ENCODE measurements at places on chromosomes 4 and X. TPM values are rescaled to one million over a fixed set of nuclear protein-coding genes. Genes with fewer than 3 reads are reported as not detected.

GRCh38 chr4:17687237-17687857 lies 72.9 kb downstream of the MED28 start:
- DNase-seq = no peak

DNA sequence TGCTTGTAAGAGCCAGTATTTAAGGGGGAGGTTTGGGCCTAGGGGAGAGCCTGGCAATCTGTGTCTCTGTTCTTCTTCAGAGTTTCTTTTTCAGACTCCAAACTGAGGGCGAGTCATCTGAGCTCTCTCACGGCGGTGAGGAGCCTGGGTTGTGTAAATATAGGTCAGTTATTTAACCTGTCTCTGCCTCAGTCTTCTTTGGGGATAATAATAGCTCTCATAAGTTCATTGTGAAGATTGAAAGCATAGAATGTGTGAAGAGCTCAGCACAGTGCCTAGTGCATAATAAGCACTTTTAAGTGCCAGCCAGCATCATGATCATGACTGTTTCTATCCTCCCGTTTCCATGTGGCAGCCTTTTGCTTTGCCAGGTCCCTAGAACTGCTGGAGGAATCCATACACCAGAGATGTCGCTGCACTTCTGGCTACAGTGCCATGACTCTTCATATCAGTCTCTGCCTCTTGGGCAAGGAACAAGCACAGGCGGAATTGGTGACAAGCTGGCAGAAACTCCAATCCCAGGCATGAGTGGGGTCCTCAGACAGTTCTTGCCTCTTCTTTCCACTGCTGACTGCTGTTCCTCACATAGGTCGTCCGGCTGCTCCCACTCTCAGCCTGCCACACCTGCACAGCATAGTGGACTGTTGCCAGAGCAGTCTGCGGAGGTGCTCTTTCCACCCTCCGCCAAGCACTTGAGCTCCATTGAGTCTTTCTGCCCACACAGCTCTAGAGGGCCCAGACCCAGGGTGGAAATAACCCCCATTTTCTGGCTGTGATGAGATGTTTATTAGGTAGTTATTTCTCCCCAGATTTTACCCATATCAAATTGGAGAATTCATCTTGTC lies 103.7 kb upstream of the MAML3 start:
- no peak for DNase-seq

TMPRSS11E gene
- total RNA-seq = 0.12 TPM

ZNF141 gene
- 32.5 TPM for total RNA-seq

DNA sequence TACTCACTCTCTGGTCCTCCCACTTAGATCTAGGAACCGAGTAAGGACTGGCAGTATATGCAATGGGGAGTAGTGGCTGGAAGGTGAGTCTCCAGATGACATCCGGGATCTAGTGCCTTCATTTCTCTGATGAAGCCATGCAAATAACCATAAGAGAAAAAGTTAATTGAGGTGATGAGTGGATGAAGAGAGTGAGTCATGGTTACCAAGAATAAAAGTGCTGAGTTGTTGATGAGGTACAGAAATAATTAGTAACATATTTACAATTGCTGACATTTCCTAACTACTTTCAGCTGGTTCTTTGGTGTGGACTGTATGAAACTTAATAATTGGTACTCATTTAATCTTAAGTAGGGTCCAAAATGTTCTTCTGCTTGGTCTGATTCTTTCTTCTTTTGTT lies 146.7 kb upstream of the PITX2 start:
- DNase-seq = no peak
